ENCODE measurements at places on chromosomes 5 and 9. TPM values are rescaled to one million over a fixed set of nuclear protein-coding genes. Genes with fewer than 3 reads are reported as not detected.

The CCDC192 gene
- 0.36 TPM for total RNA-seq

The SLC1A1 gene
- total RNA-seq = 4.3 TPM

DNA sequence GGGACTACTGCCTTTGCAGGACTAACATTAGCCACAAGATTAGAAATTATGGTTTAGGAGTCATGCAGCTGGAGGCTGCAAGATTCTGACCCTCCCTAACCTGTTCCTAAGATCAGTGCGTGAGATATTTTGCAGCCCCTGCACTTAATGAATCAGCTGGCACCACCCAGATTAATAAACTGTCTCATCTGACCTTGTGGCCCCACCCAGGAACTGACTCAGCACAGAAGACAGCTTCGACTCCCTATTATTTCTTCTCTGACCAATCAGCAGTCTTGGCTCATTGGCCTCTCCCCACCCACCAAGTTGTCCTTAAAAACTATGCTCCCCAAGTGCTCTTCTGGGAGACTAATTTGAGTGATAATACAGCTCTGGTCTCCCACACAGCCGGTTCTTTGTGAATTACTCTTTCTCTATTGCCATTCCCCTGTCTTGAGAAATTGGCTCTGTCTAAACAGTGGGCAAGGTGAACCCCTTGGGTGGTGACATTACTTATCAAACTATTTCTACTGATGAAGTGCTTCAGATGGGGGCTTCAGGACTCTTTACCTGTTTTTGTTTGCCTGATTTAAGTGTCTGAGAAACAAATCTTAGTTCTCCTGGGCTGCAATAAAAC lies 17.0 kb downstream of the CTSL start:
- no peak for DNase-seq

GRCh38 chr5:65835191-65835590 lies 91.2 kb upstream of the ERBIN start:
- DNase-seq = no peak

DNA sequence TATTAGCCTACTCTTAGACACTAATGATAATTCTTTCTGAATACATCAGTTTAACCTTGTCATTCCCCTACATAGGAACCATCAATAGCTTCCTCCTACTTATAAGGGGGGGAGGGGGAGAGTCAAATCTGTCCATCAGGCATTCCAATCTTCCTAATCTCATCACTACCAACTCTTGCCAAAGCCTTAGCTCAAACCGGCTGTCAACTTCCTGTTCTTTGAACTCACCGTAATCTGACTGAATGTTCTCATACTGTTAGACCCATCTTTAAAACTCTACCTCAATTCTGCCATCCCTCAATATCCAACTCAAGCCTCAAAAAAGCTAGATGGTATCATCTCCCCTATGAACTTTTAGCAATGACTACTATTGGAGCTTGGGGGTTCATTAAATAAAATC lies 41.9 kb upstream of the RNF38 start:
- DNase-seq = no peak

DNA sequence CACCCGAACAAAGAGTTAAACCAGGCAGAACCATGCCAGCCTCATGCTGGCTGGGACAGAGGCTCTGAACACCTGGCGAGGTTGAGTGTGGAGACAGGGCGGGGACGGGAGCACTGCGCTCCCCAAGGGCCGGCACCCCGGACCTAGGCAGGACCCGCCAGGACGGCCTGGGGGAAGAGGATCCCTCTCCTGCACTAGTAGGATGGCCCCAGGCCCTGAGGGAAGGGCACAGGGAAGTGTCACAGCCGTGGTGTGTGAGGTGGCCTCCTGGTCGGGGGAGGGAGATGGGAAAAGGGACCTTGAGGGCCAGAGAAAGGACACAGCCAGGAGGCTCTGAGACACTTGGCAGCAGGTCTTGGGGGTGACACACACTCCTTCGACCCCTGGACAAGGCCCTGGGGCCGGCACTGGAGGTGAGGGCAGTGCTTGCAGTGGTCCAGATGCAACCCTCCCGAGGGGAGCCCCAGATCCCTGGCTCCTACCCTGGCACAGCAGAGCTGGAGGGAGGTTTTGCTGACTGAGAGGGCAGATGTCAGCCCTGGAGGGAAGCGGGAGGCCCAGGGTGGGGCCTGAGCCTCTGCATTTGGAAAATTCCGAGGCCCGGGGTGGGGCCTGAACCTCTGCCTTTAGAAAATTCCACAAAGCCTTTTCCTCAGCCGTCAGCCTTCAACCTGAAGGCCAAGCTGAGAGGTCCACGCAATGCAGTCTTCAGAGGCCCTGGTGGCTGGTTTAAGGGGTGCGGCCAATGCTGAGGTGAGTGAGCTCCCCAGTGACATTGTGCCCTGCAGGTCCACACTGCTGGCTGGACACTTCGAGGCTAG lies 24.8 kb upstream of the TERT start:
- DNase-seq = peak; percentile 47

DNA sequence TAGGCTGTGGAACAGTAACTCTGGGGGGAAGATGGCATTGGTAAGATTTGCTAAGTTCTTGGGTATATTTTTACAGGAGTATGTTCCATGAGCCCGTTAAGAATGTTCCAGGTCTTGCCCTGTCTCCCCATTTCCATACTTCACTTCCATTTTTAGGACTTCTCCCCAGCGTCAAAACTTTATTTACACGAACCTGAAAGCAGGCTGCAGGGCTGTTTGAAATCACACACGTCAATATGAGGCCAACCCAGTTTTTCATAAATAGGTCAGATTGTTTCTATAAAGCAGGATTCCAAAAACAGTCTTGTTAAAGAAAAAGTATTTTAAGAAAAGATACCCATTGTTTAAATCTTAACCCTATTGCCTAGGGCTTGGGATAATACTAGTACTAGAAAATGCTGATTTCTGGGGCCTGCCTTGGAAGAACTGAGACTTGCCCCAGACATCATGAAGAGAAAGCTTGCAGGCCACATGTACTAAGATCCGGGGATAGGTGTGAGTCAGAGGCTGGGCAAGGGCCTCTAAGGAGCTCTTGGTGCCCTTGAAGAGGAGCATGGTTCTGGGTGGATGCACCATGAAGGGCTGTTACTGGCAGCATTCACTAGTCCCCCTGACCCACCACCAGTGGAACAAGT lies 24.2 kb downstream of the TRIO start:
- no peak for DNase-seq
